ENCODE measurements at places on chromosomes 2 and 18. TPM values are rescaled to one million over a fixed set of nuclear protein-coding genes. Genes with fewer than 3 reads are reported as not detected.

- no peak for DNase-seq
Measured at GRCh38 chr2:71291398-71291797, 40.2 kb upstream of the ZNF638 start.

DNA sequence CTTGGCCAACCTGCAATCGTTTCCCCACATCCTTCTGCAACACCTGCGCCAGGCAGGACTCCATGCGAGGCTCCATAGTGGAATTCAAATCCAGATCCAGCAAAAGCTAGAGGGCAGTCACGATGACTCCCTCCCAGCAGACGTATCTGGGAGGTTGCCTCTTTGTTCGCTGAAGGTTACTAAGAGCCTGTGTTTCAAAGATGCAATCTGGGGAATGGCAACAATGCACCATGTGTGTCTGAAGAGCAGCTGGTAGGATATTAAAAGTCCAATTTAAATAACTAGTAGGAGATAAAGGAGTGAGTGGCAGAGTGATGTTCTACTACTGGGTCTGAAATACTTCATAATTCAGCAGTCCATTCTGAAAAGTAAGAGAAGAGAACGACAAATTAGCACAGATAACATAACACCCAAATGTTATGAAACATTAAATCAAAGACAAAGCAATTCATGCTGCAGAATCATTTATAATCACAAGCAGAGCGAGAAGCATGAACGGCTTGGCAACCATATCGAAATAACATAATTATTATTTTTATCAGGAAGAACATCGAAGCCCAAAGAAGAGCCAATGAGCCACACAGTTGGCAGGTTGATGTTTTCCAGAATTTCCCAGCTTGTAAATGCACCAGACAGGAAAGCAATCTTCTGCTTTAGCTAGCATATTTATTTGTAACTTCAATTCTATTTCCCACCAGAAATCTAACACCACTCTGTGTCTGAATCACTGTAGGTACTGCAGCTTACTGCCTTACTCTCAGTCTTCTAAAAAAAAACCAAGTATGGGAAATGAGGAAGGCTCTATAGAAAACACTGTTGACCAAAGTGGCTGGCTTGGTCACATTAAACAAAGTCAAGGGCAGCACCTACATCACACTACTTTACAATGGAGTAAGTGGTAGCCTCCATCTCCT lies 43.2 kb downstream of the CLASP1 start:
- DNase-seq, result no peak

GRCh38 chr2:152600051-152600657 lies 117.1 kb downstream of the PRPF40A start:
- no peak for DNase-seq

DNA sequence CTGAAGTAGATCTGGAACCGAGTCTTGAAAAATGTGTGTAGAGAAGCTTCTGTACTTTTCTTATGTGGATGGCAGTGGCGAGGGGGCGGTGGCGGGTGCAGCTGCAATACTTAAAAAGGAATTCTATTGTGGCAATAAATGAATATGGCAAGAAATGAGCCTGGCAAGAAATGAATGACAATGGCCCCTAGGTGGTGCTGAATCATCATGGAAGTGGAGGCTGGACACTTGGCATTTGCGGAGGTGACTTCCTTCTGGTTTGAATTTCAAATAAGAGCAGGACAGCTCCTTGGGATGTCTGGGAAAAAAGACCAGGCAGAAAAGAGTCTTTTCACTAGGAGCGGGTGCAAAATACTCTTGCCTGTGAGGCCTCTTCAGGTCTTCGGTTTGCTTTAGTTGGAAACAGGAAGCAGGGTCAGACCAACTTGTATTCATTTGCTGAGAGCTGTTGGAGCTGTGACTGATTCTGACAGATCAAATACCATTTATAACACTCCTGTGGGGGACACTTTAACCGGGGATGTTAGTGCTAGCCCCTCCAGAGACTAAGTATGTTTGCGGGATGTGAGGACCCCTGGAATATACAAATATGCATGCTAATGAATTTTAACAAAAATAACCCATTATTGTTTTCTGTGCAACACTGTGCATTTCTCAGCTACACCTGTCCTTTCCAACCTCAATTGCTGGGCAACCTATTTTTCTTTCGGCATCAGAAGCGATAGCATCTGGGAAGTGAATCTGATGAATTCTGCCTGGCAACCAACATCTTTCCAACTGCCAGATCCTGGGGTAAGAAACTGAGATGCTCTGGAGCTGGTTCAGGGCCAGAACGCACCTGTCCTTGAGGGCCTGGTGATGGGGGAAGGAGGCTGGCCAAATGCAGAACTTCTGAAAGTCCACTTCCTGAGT lies 35.4 kb downstream of the FASTKD2 start:
- DNase-seq, result peak; percentile 53

- no peak for DNase-seq
Measured at GRCh38 chr2:147499785-147500184, 345.0 kb upstream of the ACVR2A start.

DNA sequence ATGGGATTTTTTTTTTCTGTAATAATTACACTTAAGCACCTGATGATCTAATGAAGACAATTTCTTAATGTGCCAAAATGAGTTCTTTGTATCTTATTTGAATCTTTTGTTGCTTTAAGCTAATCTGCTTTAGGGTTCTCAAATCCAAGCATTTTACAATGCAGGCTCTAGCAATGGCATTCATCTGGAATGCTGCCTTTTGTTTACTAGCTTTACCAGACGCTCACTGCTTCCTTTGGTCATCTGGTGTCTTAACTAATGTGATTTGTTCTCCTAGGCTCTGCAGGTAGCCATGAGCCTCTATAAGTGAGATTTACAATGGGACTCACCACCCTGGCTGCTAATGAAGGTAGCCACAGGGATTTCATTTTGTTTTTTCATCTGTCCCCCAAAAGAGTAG lies 100.3 kb downstream of the GREB1L start:
- DNase-seq, result no peak

Gene ARHGEF4
- 6.5 TPM for polyA plus RNA-seq

GRCh38 chr2:225086439-225086838 lies 44.2 kb upstream of the DOCK10 start:
- DNase-seq, result no peak

- DNase-seq, result no peak
Measured at GRCh38 chr2:128275498-128276045, 43.1 kb downstream of the HS6ST1 start.

DNA sequence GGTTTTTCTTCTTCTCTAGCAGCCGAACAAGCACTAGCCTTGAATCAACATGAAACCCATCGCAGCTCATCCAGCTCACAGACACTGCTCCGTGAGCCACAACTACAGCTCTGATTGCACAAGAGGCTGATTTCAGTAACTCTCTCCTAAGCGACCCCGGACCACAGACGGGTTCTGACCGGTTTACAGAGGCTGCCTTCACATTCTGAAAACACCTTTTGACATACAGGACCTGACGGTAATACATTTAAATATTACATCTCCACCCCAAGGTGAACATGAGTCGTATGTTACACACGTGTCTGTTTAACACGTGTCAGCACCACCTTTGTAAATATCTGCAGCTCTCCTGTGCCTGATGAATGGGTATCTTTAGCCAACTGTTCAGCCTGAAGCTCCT lies 120.7 kb downstream of the TMEM18 start:
- no peak for DNase-seq

DNA sequence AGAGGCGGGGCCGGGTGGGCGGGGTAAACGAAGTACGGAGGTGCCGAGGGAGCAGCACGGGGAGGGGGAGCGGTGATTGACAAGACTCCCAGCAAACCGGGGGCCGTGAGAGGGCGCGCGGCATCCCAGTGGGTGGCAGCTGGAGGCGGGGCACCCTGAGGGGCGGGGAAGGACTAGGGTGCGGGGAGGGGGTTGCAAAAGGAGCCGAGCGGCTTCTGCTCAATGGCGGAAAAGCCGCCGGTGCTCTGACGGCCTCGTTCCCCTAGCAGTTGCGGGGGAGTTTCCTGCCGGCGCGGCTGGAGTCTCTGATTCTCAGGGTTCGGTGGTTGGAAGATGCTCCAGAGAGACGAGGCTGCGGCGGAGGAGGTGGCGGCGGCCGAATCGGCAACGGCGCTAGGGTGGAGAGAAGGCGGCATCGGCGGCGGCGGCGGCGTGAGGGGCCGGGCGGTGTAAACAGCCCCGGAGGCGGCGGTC lies at the start of gene PPM1B:
TSS of gene PPM1B (plus strand) at position 195 of the 474 bp plus-strand sequence. CDS start 32,325 bp downstream, outside the sequence.
- no peak for DNase-seq

Gene KCNJ3
- 6.4 TPM for polyA plus RNA-seq

Gene HOXD8
- 215 TPM for polyA plus RNA-seq

DNA sequence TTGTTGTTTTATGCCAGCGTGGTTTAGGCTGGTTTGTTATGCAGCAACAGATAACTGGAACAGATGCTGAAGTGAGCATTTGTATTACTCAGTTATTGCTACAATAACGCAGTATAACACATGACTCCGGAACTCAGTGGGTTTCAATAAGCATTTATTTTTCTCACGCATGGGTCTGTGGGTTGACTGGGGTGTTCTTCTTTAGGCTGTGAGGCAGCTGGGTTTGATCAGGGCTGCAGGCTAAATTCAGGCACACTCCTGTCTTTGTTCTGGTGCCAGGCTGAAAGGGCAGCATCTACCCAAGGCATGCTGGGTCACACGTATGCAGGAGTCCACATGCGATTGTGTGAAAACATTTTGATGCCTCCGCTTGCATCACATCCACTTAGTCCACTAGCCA lies 3.8 kb upstream of the SLC1A4 start:
- no peak for DNase-seq

DNA sequence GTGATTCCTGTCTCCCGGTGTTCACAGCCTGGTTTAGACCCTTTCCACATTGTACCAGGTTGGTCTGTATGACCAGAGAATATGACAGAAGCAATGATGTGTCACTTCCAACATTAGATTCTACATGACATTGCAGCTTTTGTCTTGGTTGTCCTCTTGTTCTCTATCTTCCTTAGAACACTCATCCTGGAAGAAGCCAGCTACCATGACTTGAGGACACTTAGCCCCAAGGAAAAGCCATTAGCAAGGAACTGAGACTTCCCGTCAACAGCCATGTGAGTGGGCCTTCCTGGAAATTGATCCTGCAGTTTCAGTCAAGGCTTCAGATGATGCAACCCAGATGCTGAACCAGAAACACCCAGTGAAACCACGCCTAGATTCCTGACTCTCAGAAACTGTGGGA lies 143.3 kb downstream of the MREG start:
- DNase-seq, result no peak

Gene SERPINB12
- not detected for polyA plus RNA-seq

Gene ASIC4
- polyA plus RNA-seq, result 0.07 TPM

Gene RAB31
- polyA plus RNA-seq, result 32.3 TPM

GRCh38 chr2:52335727-52336126 lies 1303.8 kb upstream of the NRXN1 start:
- no peak for DNase-seq

Gene ERMN
- polyA plus RNA-seq, result 0.06 TPM

DNA sequence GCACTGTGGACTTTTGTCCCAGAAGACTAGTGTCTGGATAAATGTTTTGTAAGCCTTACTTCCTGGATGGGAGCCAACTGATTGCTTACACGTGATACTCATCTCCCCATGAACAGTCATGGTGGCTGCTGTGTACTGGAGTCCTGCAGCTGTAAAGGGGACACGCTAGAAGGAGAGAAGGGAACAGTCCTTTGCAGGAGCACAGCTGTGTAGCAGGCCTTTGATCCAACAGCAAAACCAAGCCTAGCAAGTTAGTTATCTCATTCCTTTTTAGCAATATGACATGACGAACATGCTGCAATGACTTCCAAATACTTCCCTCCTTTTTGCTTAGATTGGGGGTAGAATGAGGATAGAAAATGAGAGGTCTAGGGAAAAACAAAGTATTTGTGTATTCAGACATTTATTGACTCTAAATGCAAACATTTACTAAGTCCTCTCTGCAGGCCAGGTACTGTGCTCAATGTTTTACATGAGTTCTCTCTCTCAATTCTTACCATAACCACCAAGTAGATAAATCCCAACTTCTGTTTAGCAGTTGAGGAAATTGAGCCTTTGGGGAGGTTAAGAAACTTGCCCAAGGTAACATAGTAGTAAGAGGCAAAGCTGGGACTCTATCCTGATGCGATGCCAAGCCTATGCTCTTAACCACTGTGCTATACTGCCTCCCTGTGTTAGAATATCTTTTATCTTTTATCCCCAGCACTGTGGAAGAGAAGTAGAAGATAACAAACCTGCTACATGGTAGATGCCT lies 55.4 kb upstream of the CD28 start:
- DNase-seq, result no peak

- DNase-seq, result no peak
Measured at GRCh38 chr18:22513721-22514481, 96.2 kb upstream of the CTAGE1 start.

Gene MC5R
- polyA plus RNA-seq, result 0.13 TPM

- DNase-seq, result no peak
Measured at GRCh38 chr2:21650569-21650968, 526.8 kb downstream of the TDRD15 start.

Gene CACNB4
- polyA plus RNA-seq, result 12.5 TPM

Gene BARD1
- 20.9 TPM for polyA plus RNA-seq

DNA sequence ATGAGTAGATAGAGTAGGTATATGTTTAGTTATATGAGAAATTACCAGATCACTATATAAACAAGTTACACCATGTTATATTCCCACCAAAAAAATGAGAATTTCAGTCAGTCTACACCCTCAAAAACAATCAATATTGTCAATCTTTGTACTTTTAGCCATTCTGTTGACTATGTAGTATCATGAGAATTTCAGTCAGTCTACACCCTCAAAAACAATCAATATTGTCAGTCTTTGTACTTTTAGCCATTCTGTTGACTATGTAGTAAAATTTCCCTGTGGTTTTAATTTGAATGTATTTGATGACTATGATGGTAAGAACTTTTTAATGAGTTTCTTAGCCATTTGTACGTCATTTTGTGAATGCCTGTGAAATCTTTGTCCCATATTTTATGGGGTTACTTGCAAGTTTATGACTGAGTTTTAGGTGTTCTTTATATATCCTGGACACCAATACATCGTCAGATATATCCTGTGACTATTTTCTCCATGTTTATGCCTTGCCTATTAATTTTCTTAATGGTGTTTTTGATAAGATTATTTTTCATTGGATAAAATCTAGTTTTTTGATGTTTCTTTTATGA lies 528.4 kb upstream of the SPHKAP start:
- DNase-seq, result no peak

DNA sequence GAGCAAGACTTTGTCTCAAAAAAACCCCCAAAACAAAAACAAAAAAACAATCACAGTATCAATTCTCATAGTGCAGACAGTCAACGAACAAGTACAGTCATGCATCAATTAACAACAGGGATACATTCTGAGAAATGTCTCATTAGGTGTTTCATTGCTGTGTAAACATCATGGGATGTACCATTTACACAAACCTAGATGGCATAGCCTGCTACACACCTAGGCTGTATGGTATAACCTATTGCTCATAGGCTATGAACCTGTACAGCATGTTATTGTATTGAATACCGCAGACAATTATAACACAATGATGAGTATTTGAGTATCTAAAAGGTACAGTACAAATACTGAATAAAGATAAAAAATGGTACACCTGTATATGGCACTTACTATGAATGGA lies 67.8 kb upstream of the LMAN1 start:
- no peak for DNase-seq

Gene RGPD8
- polyA plus RNA-seq, result 2.5 TPM

GRCh38 chr2:65922030-65922429 lies 489.6 kb upstream of the SPRED2 start:
- DNase-seq, result no peak

GRCh38 chr18:31736630-31737029 lies 24.1 kb downstream of the SLC25A52 start:
- no peak for DNase-seq

- no peak for DNase-seq
Measured at GRCh38 chr18:24502667-24503523, 42.5 kb downstream of the HRH4 start.

- DNase-seq, result no peak
Measured at GRCh38 chr2:127685410-127686080, 10.2 kb upstream of the LIMS2 start.

- no peak for DNase-seq
Measured at GRCh38 chr2:54402350-54402749, 53.8 kb upstream of the SPTBN1 start.

- no peak for DNase-seq
Measured at GRCh38 chr2:196166876-196167275, 4.5 kb downstream of the STK17B start.

Measured in right renal cortex interstitium (tissue), 3 donors.